ENCODE measurements at places on chromosomes 5 and 9. TPM values are rescaled to one million over a fixed set of nuclear protein-coding genes. Genes with fewer than 3 reads are reported as not detected.

Gene RAI14
- 56.2 TPM for total RNA-seq

Gene PCDHAC1
- total RNA-seq = 3.7 TPM

Gene OR2V1
- total RNA-seq = not detected

Gene INSL4
- total RNA-seq = 0.54 TPM

Gene ANKRD55
- total RNA-seq = not detected

Gene SYK
- total RNA-seq = 14.8 TPM

Gene GPX8
- 25.9 TPM for total RNA-seq

Gene MLLT3
- 23.1 TPM for total RNA-seq

Gene ZFP37
- 1.3 TPM for total RNA-seq

Gene ENG
- 0.32 TPM for total RNA-seq

Gene SHOC1
- not detected for total RNA-seq

Gene SPINK13
- not detected for total RNA-seq

Gene SKIC3
- 102 TPM for total RNA-seq

Gene FOXI1
- total RNA-seq = not detected

Gene PDE6A
- not detected for total RNA-seq

Gene MCC
- total RNA-seq = 3.6 TPM

Gene EPB41L4B
- total RNA-seq = 5.8 TPM

Gene GAPVD1
- 32.6 TPM for total RNA-seq

Gene PPWD1
- 28.0 TPM for total RNA-seq

Gene IL31RA
- 2.4 TPM for total RNA-seq

Gene MINAR2
- not detected for total RNA-seq

Gene FGF10
- total RNA-seq = not detected

Gene TMEFF1
- 1.7 TPM for total RNA-seq

Gene ZNF454
- total RNA-seq = not detected

Gene GABRA6
- not detected for total RNA-seq

Gene ERCC6L2
- 20.3 TPM for total RNA-seq

Gene SOHLH1
- total RNA-seq = not detected

Gene CCNJL
- total RNA-seq = 13.2 TPM

Gene POU5F2
- total RNA-seq = 2.0 TPM

Gene PCDHB6
- not detected for total RNA-seq

Gene SPATA31E1
- total RNA-seq = not detected

Gene GDNF
- total RNA-seq = not detected

Gene CDC25C
- 14.9 TPM for total RNA-seq

Gene IL5
- total RNA-seq = not detected

Gene SPARC
- not detected for total RNA-seq

Gene PAEP
- not detected for total RNA-seq

Gene N4BP3
- total RNA-seq = 6.9 TPM

Gene NOXA1
- 12.0 TPM for total RNA-seq

Gene ACSL6
- 0.86 TPM for total RNA-seq

Gene LCN10
- total RNA-seq = 0.33 TPM

Gene PLAC8L1
- 3.8 TPM for total RNA-seq

Gene NPR2
- total RNA-seq = 19.2 TPM

Gene PCDHB1
- not detected for total RNA-seq

Gene PCDHB5
- not detected for total RNA-seq

Gene COL5A1
- not detected for total RNA-seq

Gene TAF11L10
- total RNA-seq = not detected

Gene PCDHB8
- total RNA-seq = 0.21 TPM

Gene CCDC183
- 0.38 TPM for total RNA-seq

Gene TXNDC8
- not detected for total RNA-seq

Gene RLN2
- total RNA-seq = 2.4 TPM

Gene CD274
- total RNA-seq = 3.6 TPM

Gene SH3PXD2B
- 25.6 TPM for total RNA-seq

Gene PCDHAC2
- total RNA-seq = 12.6 TPM

Gene SSNA1
- total RNA-seq = 41.9 TPM

Measured in Calu3 (cell line).